Smooth muscle cell of the coronary artery (primary cell): ENCODE measurements at places on chromosomes 2 and 18. TPM values are rescaled to one million over a fixed set of nuclear protein-coding genes. Genes with fewer than 3 reads are reported as not detected.

The SCN9A gene
- 0.83 and 2.6 TPM in 2 replicates for total RNA-seq

The UGT1A10 gene
- 0.23 TPM in 1 of 2 replicates, not detected in the other for total RNA-seq

The CNGA3 gene
- total RNA-seq: under 0.01 TPM in 1 of 2 replicates, not detected in the other

The LCT gene
- total RNA-seq: under 0.01 TPM in 1 of 2 replicates, not detected in the other
